ENCODE measurements at places on chromosomes 6 and 20.
A peak's percentile ranks its signal among the peaks of the same experiment; 100 is the strongest.

DNA sequence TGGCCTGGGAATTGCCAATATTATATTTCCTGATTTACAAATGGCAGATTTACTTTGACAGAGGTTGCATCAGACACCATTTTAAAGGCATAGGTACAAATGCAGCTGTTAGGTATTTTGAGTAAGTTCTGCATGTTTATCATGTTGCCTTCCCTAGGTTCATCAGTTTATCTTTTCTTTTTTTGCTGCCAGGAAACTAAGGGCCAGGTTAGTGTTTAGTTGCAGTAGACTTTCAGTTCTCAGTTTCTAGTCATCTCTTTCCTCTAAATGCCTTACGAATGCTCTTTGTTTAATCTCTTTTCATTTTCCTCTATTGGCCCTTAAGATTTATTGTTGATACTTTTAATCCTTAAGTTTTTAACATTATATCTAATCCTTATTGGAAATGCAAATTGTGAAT, 129.9 kb downstream of the SMAP1 start:
- no peak for DNase-seq

GRCh38 chr6:122007339-122007738, 392.1 kb upstream of the HSF2 start:
- DNase-seq, result peak; percentile 3

GRCh38 chr20:12086359-12086758, 168.7 kb downstream of the BTBD3 start:
- DNase-seq, result no peak

GRCh38 chr6:44058617-44059358, 68.5 kb downstream of the MRPL14 start:
- DNase-seq, result peak; percentile 93

DNA sequence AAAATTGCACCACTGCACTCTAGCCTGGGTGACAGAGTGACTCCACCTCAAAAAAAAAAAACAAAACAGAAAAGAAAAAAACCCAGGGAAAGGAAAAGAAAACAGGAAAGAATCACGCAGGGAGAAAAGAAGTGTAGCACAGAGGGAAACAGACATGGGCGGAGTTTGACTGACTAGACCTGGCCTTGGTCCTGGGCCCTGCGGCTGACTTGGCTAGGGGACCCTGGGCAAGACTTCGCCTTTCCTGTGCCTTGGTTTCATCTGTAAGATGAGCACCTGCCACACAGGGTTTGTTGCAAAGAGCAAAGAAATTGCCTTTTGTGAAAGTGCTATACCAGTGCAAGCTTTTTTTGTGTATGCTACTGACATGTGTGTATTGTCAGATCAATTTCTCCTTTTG, 71.3 kb upstream of the KCNG1 start:
- no peak for DNase-seq

DNA sequence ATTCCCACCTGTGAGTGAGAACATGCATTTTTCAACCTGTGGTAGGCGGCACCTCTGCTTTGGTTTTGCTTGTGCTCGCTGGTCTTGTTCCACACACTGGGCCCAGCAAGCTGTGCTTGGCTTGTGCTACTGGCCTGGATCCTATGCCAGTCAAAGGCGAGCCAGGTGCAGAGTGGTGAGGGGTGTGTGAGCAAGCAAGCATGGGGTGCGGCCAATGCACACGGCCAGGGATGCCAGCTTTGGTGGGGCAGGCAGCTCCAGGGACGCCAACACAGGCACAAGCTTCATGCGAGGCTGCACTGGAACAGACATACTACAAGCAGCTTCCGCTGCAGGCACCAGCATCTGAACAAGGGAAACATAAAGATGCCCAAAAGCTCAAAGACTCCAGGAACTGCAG, 654.9 kb upstream of the EYS start:
- no peak for DNase-seq

- no peak for DNase-seq
These were observed 24.4 kb downstream of the GNAS-AS1 start for GRCh38 chr20:58826271-58826670.

GRCh38 chr20:57439432-57439831, 48.2 kb downstream of the RBM38 start:
- DNase-seq, result no peak

- no peak for DNase-seq
These were observed 648.8 kb downstream of the QKI start for GRCh38 chr6:164063346-164063745.

DNA sequence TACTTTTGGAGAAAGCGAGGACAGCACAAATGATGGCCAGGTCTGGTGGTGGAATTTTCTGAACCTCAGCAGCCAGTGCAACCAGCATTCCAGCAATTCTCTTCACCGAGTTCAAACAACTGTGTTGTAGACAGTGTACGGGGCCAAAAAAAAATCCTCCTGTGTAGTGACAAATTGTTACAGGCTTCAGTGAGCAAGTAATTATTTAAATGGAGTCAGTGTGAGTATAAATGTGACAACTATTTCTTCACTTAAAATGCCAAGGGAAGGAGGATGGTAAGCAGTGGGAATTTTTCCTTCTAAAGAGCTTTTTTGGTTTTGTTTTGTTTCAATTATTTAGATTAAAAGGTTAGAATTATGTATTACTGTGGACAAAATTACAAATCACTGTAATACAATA, 154.1 kb downstream of the TMEM242 start:
- DNase-seq, result no peak

- DNase-seq, result no peak
These were observed 67.1 kb upstream of the NAA20 start for GRCh38 chr20:19950042-19950441.

GRCh38 chr20:37356387-37356786, 10.4 kb downstream of the SRC start:
- peak; percentile 75 for DNase-seq

DNA sequence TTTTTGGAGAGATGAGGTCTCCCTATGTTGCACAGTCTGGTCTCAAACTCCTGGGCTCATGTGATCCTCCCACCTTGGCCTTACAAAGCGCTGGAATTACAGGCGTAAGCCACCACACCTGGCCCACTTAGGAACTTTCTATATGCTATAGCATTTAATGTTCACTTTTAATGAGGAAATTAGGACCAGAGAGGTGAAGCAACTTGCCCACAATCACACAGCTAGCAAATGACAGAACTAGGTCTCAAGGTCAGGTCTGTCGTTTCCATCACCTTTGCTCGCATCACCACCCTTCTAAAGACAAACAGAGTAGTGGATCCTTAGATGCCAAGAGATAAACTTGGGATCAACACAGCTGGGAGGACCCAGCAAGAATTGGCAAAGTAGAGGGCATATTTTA, 381.7 kb downstream of the CD83 start:
- DNase-seq, result no peak

DNA sequence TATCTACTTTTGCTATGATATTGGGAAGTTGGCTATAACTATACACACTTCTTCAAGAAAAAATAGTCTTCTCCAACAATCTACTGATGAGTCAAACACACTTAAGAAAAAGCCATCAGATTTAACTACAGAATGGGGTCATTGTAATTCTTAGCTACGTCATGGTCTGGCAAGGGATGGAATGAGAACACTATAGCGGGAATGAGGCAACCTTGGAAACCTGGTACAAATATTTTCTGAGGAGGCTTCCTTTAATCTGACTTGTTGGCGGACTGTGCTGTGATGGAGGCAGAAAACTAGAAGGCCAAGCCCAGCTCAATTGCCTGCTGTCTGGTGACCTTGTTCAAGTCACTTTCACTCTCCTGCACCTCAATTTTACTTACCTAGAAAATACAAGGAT, 586.8 kb upstream of the JAG1 start:
- DNase-seq, result no peak

GRCh38 chr6:11386323-11386722, 151.2 kb upstream of the TMEM170B start:
- DNase-seq, result no peak

GRCh38 chr20:63652192-63652980, 838 bp downstream of the STMN3 start:
- peak; percentile 21 for DNase-seq

DNA sequence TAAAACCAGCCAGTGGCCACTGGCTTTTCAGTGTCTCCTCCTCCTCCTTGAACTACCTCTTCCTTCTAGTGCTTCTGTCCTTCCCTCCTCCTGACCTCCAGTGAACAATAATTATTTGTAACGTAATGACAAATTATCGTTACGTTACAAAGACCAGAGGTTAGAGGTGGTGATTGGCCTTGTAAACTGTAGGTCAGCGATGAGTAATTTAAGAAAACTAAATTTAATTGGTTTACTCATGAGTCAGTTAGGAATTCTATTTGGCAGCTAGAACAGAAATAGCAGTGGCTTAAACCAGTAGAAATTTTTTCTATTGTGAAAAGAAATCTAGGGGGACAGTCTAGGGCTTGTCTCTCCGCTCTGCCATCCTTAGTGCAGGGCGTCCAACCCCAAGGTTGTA, 38.8 kb downstream of the PPARD start:
- no peak for DNase-seq

DNA sequence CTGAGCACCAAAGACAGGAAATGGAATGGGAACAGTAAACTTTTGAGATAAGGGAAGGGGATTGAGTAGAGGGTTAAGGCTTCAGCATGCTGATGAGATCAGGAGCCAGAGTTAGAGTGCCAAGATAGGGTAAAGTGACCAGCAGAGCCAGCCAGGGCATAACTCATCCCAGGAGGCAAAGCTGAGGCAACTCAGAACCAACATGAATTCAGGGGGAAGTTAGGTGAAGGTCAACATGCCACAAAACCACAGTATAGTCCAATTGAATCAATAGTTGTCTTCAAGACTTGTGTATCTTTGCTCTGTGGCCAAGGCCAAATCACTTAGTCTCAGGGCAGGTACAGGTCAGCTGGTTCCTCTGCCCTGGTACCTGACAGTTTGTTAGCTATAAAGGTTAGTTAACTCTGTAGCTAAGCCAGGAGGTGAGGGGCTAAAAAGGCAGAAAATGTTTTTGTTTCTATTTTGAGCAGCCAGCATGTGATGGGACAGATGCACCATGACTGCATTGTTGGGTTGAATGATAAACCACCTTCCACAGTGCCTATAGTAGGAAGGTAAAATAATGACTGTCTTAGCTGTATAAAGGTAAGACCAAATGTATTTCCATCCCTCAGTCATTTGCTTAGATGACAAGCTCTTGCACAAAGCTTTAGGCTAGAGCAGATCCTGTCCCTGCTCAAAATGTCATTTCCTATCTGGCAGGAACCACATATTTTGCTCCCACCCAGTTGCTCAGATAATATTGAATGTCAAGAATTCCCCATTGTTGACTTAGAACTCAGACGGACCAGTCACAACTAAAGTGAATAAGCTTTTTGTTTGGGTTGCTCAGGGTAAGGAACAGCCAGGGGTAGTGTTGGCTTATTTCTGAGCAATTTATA, 15.8 kb downstream of the RNF8 start:
- DNase-seq, result no peak

DNA sequence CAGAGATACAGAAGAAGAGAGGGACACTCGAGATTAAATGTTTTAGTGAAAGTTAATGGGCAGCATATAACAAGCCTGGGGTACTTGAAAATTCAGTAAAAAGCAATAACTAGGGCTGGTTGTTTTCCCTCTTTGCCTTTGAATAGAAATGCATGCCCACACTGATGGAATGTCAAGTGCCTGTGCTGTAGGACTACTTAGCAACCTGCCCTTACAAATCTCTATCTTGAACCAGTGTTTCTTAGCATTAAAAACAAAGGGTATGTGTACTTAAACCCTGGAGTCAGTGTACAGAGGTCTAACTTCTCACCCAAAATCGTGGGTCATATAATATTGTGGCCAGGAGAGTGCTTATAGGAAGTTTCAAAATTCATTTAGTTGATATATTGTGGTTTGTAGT, 37.1 kb downstream of the RNF144B start:
- DNase-seq, result no peak

- DNase-seq, result no peak
These were observed 134.8 kb upstream of the FOXA2 start for GRCh38 chr20:22719167-22719591.

DNA sequence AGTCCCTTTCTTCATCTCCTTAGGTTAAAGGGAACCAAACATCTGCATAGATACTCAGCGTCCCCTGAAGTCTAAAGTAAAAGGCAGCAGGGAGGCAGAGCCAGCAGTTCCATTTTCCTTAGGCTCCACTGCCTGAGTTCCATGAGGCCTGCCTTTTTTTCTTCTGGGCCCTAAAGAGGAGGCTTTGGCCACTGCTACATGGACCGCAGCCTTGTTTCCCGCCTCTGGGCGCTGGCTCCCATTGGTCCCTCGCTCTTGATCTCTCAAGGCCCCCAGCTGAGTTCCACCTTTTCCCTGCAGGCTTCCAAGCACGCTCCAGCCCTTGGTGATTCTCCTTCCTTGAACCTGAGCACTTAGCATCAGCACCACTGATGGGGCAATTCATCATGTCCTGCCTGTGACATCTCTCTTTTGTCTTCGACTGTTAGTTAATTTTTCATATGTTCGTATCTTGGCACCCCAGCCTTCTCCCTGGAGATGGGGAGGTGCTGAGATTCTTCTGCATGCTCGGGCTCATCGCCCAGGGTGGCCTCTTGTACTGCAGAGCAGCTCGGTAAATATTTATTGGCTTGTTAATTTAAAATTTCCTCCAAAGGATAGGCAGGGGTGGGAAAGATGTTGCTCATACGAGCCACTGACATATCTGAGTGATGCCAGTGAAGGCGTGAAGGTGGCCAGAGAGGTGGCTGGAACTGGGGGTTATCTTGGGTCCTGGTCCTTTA, 3.4 kb downstream of the MLN start:
- DNase-seq, result no peak

DNA sequence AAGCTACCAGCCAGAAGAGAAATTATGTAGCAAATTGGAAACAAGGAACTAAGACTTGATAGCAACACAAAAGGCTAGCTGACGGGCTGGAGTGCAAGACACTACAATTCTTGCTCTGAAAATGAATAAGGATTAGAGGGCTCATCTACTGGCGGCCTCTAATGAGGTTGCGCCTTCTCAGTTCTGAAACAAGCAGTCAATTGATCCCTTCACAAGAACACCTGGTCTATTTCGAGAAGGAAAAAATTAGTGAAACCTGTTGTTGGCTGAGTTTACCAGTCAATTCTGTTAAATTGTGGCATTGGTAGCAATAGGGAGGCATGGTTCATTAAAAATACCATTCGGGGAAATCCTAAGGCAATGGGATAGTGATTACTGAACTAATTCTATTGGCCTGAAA, 74.8 kb upstream of the JARID2 start:
- no peak for DNase-seq

DNA sequence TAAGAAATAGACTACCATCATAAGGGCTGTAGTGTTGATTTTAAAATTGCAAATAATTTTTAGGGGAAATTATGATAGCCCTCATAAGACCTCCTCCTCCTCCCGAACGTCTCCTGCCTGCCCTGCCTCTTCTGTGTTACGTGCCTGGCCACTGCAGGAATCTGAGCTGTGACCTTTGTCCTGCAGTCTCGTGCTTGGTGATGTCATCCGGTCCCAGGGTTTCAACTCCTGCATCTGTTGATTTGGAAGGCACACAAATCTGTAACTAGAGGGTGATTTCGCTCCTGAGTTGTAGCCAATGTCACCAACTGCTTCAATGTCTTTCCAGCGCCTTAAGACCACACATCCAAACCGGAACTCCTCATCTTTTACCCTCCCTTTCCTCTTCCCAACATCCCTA, 163.2 kb downstream of the AIG1 start:
- no peak for DNase-seq

Measured in GM03348 (cell line).